ENCODE measurements at places on chromosomes 13 and 19.

DNA sequence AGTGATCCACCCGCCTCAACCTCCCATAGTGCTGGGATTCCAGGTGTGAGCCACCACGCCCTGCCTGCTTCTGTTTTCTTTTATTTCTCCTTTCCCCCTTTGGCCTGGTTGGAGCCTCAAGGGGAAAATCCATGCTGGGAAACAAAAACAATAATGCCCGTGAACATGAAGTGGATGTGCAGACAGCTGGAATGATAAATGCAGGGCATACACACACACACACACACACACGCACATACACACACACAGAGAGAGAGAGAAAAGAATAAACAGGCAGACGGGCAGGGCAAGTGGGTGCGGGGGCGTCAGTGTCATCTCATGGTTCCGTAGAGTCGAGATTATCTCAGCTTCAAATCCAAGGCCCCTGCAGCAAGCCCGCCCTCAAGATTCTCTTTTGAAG, 4.4 kb upstream of the PLEKHF1 start:
- H3K27ac ChIP-seq, result peak overlapping the region; percentile 99
- DNase-seq, result no peak
- H3K4me1 ChIP-seq, result peaks cover 31% of the 10 kb centered on the region
- H3K4me3 ChIP-seq, result no peak overlapping the region

GRCh38 chr19:44847144-44848035, 1.3 kb downstream of the NECTIN2 start:
- no peaks in the 10 kb centered on the region for H3K27me3 ChIP-seq
- H3K4me3 ChIP-seq, result peak overlapping the region; percentile 97
- H3K4me1 ChIP-seq, result peaks cover 8% of the 10 kb centered on the region
- no peaks in the 10 kb centered on the region for H3K36me3 ChIP-seq
- peak; percentile 51 for DNase-seq

DNA sequence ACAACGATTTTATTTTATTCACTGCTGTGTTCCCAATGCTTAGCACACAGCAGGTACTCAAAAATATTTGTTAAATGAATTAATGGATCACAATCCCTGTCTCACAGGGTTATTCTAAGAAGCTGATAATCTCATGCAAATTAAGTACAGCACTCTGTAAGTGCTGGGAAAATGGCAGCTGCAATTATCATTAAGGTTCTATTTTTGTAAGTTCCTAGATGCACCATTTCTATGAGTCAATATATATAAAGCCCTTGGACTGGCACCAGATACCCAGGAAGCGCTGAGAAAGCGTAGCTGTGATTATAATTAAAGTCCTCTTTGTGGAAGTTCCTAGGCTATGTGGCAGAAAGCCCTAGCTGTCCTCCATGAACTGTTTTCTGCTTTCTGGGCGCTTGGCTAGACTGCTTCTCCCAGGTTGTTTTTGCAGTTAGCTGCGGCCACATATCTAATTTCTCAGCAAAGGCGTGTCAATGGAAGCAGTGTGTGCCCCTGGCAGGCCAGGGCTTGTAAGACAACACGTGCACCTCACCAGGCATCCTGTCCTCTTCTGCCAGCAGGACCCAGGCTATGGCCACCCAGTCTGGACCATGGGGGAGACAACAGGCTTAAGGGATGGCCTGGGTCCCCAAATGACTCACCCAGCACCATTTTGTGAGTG, 5.2 kb upstream of the SRRM5 start:
- peaks cover 12% of the 10 kb centered on the region for H3K36me3 ChIP-seq
- no peaks in the 10 kb centered on the region for H3K4me1 ChIP-seq
- no peaks in the 10 kb centered on the region for H3K27me3 ChIP-seq
- DNase-seq, result no peak
- H3K4me3 ChIP-seq, result no peak overlapping the region
- no peak overlapping the region for H3K27ac ChIP-seq

DNA sequence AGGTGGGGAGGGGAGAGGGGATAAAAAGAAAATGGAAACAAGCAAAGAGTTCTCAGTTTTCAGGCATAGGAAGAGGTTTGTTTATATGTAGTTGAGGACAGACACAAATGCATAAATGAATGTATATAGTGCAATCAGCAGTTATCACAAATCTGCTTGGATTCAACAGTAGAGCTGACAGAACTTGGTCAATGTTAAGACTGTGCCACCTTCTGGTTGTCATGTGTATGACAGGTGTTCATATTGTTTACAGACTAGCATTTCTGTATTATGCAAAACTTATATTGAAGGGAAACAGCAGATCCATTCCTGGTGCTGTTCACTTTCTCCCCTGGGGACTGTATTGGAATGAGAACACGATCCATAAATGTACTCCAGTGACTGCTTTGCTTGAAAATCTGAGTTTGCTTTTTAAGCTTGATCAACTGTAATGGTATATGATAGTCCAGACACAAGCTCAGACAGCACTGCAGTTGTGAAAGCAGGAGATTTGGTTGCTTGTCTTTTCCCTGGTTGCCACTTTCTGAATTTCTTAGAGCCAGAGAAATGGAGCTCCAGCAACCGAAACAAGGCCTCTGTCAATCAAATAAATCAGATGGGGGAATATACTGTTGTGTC, 319.5 kb upstream of the OBI1 start:
- no peak overlapping the region for H3K27ac ChIP-seq
- no peaks in the 10 kb centered on the region for H3K4me1 ChIP-seq
- no peak overlapping the region for H3K4me3 ChIP-seq
- H3K27me3 ChIP-seq, result no peaks in the 10 kb centered on the region

GRCh38 chr13:41596190-41596589, 138.8 kb downstream of the RGCC start:
- H3K36me3 ChIP-seq, result no peaks in the 10 kb centered on the region
- no peak overlapping the region for H3K4me3 ChIP-seq
- DNase-seq, result no peak
- no peaks in the 10 kb centered on the region for H3K4me1 ChIP-seq
- no peaks in the 10 kb centered on the region for H3K27me3 ChIP-seq
